ENCODE measurements at places on chromosomes 3 and 15. TPM values are rescaled to one million over a fixed set of nuclear protein-coding genes. Genes with fewer than 3 reads are reported as not detected.

DNA sequence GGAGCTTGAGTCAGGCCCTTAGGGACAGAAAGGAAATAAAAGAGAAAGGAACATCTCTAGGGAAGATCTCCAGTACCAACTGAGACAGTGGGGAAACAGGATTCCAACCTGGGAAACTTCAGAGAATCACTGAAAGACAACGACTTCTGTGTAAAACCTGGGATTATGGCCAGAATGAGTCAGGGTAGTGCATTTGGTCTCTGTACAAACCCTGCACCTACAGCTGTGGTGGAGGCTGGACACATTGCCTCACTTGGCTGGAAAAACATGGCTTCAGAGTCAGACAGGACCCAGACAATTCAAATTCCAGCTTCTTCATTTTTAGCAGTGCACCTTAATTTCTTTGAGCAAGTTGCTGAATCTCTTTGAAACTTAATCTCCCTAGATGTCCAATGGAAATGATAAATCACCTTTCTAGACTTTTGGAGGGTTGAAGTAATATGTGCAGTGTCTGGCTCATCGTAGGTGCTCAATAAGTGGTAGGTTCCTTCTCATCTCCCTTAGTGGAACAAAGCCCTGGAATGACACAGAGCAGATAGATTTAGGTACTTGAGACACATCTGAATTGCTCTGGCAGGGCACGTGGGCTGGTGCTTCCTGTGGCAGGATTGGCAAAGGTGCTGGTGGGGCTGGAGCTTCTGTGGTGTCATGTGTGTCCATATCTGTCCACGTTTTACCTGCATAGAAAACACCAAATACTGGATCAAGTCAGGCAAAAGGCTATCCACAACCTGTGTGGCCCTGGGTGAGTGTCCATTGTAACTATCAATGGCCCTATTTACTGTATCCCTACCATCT lies 6.1 kb upstream of the CLSTN2 start:
- no peak overlapping the region for H3K4me3 ChIP-seq
- no peaks in the 10 kb centered on the region for H3K36me3 ChIP-seq
- no peak overlapping the region for H3K27ac ChIP-seq
- peaks cover 9% of the 10 kb centered on the region for H3K27me3 ChIP-seq

GRCh38 chr3:196236223-196236622 lies 19.9 kb downstream of the SLC51A start:
- no peak for DNase-seq
- H3K4me3 ChIP-seq, result no peak overlapping the region
- H3K27ac ChIP-seq, result no peak overlapping the region
- peaks cover 20% of the 10 kb centered on the region for H3K36me3 ChIP-seq
- no peaks in the 10 kb centered on the region for H3K27me3 ChIP-seq
- H3K4me1 ChIP-seq, result no peaks in the 10 kb centered on the region

- no peaks in the 10 kb centered on the region for H3K36me3 ChIP-seq
- H3K4me1 ChIP-seq, result no peaks in the 10 kb centered on the region
- peak overlapping the region; percentile 18 for H3K4me3 ChIP-seq
- H3K27ac ChIP-seq, result no peak overlapping the region
Observed at GRCh38 chr15:68843425-68844311, 23.0 kb upstream of the ANP32A start.

DNA sequence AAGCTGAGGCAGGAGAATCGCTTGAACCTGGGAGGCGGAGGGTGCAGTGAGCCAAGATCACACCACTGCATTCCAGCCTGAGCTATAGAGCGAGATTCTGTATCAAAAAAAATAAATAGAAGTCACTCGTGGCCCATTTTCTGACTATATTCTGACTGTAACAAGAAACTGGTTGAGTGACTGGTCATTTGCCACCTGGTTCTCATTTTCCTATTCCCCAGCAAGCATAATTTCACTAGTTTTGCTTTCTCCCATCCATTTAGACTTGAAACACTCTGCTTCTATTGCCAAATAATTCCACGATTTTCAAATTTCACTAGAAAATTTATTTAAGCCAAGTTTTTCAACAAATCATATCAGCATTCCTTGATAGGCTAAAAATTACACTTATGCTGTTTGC lies 40.7 kb downstream of the C3orf70 start:
- H3K27me3 ChIP-seq, result no peaks in the 10 kb centered on the region
- no peaks in the 10 kb centered on the region for H3K4me1 ChIP-seq
- H3K36me3 ChIP-seq, result no peaks in the 10 kb centered on the region
- no peak for DNase-seq

DNA sequence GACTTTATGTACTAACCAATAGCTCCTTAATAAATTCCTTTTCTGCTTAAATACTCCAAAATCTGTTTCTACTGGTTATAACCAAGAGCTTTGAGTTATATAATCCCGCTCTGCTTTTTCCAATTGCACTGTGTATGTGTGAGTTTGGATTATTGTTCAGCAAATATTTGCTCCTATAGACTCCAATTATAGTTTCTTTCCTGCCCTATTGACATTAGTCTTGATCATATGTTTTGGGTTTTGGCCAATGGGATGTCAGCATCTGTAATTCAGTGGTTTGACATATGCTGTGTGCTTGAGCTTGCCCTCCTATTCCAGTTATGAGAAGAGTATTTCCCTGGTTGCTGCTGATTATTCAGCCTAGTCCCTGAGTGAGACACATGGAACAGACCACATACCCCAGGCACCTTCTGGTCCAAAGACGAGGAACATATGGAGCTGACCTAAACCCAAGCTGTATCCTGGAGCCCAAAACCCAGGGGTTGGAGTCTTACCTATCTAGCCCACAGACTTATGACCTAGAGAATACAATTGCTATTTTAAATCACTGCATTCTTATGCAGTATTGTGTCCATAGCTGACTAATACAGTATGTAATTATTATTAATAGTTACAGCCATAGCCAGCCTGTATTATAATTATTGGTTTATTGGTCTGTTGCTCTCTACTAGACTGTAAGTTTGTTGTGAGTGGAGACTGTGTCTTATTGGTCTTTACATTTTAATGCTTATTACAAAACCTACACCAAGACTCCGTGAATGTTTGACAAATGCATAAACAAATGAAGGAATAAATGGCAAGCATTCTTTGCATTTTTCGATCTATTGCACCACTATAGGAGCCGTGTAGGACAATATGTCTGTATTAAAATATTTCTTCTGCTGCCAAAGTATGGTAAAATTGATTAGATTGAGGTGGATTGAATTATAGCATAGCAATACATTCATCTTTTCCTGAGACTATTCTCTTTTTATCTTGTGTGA lies 11.7 kb upstream of the ZNF280D start:
- no peaks in the 10 kb centered on the region for H3K36me3 ChIP-seq
- H3K4me3 ChIP-seq, result no peak overlapping the region
- no peaks in the 10 kb centered on the region for H3K4me1 ChIP-seq
- no peak for DNase-seq

GRCh38 chr3:28994161-28994905 lies 286.5 kb upstream of the RBMS3 start:
- H3K36me3 ChIP-seq, result no peaks in the 10 kb centered on the region
- no peak for DNase-seq
- H3K27ac ChIP-seq, result no peak overlapping the region
- no peaks in the 10 kb centered on the region for H3K4me1 ChIP-seq
- H3K4me3 ChIP-seq, result no peak overlapping the region

The DAPK2 gene
- 58.1 TPM for total RNA-seq

The SLC22A14 gene
- not detected for total RNA-seq

GRCh38 chr3:61239871-61240270 lies 11.4 kb downstream of the FHIT start:
- no peak overlapping the region for H3K27ac ChIP-seq
- peak; percentile 87 for DNase-seq
- no peaks in the 10 kb centered on the region for H3K27me3 ChIP-seq

DNA sequence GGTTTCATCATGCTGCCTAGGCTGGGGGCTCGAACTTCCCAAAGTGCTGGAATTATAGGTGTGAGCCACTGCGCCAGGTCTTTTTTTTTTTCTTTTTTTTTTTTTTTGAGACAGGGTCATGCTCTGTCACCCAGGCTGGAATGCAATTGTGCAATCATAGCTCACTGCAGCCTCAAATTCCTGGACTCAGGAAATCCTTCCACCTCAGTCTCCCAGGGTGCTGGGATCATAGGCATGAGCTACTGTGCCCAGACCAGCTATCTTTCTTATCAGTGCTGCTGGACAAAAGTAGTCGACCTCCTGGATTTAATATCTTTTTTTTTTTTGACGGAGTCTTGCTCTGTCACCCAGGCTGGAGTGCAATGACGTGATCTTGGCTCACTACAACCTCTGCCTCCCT lies 60.8 kb downstream of the TFDP2 start:
- DNase-seq, result no peak
- H3K27ac ChIP-seq, result no peak overlapping the region
- peaks cover 2% of the 10 kb centered on the region for H3K36me3 ChIP-seq
- H3K4me1 ChIP-seq, result no peaks in the 10 kb centered on the region
- no peak overlapping the region for H3K4me3 ChIP-seq

The TTLL13 gene
- 0.34 TPM for total RNA-seq

DNA sequence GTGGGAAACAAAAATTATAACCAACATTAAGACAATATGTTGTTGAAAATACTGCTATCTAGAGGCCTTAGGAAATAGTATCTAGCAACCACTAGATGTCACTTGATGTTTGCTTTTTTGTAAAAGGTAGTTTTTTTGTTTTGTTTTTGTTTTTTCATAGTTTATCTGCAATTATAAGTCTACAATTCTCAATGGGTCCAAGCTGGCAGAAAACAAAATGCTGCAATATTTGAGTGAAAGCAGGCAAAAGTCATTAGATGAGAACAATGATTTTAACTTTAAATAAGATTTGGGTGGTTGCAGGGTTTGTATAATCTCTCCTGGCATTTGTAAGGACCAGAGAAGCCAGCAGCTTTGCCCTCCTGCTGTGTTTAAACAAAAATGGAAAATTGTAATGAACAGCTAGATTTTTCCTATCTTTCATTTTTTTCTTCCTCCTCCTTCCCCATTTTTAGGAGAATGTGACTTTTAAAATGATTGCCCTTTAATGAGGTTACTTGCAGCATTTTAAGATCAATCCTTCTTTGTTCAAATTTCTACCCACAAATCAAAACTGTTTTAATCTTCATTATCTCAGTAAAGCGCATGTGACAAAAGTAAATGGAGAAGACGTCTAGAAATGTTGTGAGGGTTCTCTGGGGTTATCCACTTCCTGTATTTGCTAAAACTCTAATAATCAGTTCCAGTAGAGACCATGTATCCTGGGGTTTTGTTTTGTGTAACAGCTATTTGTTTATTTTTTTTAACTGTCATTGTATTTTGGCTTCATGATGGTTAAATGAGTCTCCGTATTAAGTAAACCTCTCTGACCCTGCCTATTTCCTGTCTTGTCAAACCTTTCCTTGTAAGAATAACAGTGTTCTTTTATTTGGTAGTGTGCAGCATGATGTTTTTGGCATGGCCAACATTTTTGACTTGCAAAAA lies 27.3 kb downstream of the DUT start:
- no peaks in the 10 kb centered on the region for H3K27me3 ChIP-seq
- no peak for DNase-seq
- no peaks in the 10 kb centered on the region for H3K4me1 ChIP-seq
- no peak overlapping the region for H3K27ac ChIP-seq
- H3K36me3 ChIP-seq, result no peaks in the 10 kb centered on the region

GRCh38 chr15:45276831-45277230 lies 24.8 kb downstream of the SLC28A2 start:
- H3K4me3 ChIP-seq, result no peak overlapping the region
- H3K27ac ChIP-seq, result no peak overlapping the region
- peaks cover 15% of the 10 kb centered on the region for H3K4me1 ChIP-seq

The CCR8 gene
- total RNA-seq, result not detected

GRCh38 chr3:126516152-126516935 lies 1.2 kb downstream of the UROC1 start:
- H3K4me1 ChIP-seq, result no peaks in the 10 kb centered on the region
- no peaks in the 10 kb centered on the region for H3K27me3 ChIP-seq
- no peaks in the 10 kb centered on the region for H3K36me3 ChIP-seq
- no peak overlapping the region for H3K4me3 ChIP-seq
- no peak overlapping the region for H3K27ac ChIP-seq
- DNase-seq, result no peak

- H3K27ac ChIP-seq, result no peak overlapping the region
- no peaks in the 10 kb centered on the region for H3K36me3 ChIP-seq
- H3K4me1 ChIP-seq, result no peaks in the 10 kb centered on the region
- H3K27me3 ChIP-seq, result no peaks in the 10 kb centered on the region
Observed at GRCh38 chr15:29826908-29827820, 4.9 kb upstream of the TJP1 start.

The INTS14 gene
- total RNA-seq, result 32.7 TPM

- no peak overlapping the region for H3K27ac ChIP-seq
- H3K36me3 ChIP-seq, result no peaks in the 10 kb centered on the region
- no peak for DNase-seq
- H3K4me1 ChIP-seq, result peaks cover 22% of the 10 kb centered on the region
- no peak overlapping the region for H3K4me3 ChIP-seq
Observed at GRCh38 chr3:143648708-143649107, 199.6 kb downstream of the SLC9A9 start.

The FES gene
- total RNA-seq, result 62.9 TPM

The COL7A1 gene
- total RNA-seq, result 18.7 TPM

DNA sequence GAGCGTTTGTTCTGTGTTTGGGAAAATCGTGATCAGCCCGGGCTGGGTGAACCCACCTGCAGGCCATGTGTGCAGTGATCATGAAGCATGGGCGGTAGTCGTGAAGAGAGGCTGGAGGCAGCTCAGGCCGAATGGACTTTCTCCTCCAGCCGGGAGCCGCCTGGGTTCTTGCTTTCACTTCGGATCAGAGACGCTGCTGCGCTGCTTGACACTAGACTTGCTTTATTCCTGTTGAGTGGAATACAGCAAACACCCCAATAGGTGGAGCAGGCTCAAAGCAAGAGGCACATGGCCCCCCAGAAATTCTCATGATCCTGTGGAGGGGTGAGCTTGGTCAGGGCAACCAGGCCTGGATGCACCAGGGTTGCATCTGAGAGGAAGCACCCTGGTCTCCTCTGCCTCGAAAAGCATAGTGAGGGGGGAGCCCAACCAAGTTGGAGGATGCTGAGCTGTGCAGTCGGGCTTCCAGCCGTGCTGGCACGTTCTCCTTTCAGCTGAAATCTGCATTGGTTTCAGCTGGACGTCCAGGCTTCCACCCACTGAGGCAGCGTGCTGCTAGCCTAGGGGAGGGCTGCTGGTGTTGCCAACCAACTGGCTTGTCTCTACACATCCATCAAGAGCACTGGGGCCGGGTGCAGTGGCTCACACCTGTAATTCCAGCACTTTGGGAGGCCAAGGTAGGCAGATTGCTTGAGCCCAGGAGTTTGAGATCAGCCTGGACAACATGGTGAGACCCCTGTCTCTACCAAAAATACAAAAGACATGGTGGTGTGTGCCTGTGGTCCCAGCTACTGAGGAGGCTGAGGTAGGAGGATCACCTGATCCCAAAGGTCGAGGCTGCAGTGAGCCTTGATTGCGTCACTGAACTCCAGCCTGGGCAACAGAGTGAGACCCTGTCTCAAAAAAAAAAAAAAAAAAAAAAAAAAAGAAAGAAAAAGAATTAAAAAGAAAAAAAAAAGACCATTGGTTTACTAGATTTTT lies 2.8 kb upstream of the NRROS start:
- H3K36me3 ChIP-seq, result no peaks in the 10 kb centered on the region
- DNase-seq, result no peak
- no peaks in the 10 kb centered on the region for H3K4me1 ChIP-seq
- H3K27ac ChIP-seq, result peak overlapping the region; percentile 44
- peaks cover 20% of the 10 kb centered on the region for H3K27me3 ChIP-seq
- H3K4me3 ChIP-seq, result no peak overlapping the region

The VIPR1 gene
- 24.8 TPM for total RNA-seq

The APPL1 gene
- 27.0 TPM for total RNA-seq

All from lung (tissue), 17 donors.